ENCODE measurements at places on chromosomes 13 and 19.

GRCh38 chr13:96011291-96011872 lies 41.8 kb downstream of the UGGT2 start:
- DNase-seq: no peak

GRCh38 chr13:45086484-45086883 lies 33.8 kb upstream of the GTF2F2 start:
- no peak for DNase-seq

- DNase-seq: no peak
Measured at GRCh38 chr13:87884884-87885283, 213.7 kb downstream of the SLITRK5 start.

DNA sequence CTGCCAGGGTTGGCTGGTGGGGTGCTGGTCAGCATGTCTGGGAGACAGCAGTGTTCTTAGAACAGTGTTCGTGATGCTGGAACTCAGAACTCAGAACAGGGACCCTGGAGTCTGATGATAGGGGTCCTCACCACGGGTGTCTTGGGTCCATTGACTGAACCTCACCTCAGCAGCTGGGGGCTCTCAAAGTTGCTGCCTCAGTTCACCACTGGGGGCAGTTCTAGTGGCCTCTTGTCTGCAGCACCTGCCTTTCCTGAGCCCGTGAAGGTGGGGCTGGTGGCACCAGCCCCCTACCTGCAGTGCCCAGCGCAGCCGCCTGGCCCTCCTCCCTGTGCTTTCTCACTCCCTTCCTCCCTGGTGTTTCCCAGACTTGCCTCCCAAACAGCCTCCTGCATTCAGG lies 28.5 kb downstream of the SAFB start:
- no peak for DNase-seq

DNA sequence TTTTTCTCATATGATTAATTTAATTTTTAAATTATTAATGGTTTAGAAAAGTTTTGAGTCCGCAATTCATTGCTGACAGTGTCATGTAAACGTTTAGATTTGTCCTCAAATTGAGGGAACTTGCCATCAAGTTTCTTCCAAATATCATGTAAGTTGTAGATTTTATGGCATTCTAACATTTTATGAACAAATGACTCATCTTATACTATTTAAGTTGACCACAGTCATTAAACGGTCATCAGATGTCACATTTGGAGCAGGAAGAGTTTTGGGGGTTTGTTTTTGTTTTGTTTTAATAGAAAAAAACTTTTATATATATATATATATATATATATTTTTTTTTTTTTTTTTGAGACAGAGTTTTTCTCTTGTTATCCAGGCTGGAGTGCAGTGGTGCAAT lies 4.3 kb downstream of the ZNF114 start:
- no peak for DNase-seq

GRCh38 chr13:59641817-59642216 lies 521.9 kb downstream of the DIAPH3 start:
- DNase-seq: no peak

- no peak for DNase-seq
Measured at GRCh38 chr13:41313117-41313516, 2.0 kb downstream of the NAA16 start.

DNA sequence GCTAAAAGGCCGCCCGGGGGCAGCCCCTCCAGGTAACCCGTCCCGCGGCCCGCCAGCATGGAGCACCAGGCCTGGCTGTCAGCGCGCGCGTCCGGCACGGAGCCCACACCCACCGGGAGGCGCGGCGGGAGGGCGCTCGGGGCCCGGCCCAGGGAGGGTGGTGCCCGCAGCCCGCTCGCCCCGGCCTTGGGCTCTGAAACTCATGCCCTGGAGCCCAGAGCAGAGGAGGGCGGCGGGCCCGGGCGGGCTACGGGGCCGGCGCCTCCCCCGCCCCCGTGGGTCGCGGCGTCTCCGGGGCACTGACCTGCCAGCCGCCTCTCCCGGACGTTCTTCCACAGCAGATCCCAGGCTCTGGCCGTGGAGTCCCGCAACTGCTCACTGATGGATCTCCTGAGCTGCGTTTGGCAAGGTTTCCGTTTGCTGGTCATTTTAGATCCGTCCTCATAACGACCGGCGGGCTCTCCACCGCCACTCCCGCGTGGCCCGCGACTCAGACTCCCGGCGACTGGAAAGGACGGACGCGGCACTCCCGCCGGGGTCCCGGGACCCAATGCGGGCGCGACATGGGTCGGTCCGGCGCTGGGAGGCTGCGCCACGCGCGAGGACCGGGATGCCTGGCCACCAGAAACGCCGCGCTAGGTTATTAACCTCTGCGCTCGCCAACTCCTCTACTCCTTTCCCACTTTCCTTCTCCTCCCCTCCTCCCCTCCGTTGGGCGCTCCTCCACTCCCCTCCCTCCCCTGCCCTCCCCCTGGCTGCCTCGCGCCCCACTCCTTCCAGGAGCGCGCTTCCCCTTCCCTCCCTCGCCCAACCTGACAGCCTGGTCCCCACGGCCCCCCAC lies 64.7 kb upstream of the STARD13 start:
- no peak for DNase-seq

DNA sequence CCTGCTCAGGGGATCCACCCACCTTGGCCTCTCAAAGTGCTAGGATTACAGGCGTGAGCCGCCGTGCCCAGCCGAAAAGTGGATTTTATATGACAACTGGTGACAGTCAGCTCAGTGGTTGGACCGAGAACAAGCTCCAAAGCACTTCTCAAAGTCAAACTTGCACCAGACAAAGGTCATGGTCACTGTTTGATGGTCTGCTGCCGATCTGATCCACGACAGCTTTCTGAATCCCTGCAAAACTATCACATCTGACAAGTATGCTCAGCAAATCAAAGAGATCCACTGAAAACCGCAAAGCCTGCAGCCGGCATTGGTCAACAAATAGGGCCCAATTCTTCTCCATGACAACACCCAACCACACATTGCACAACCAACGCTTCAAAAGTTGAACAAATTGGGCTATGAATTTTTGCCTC lies 21.6 kb upstream of the NAA16 start:
- no peak for DNase-seq

- DNase-seq: no peak
Measured at GRCh38 chr19:53521373-53522202, 16.4 kb upstream of the ZNF331 start.

- no peak for DNase-seq
Measured at GRCh38 chr13:66312312-66313087, 917.6 kb downstream of the PCDH9 start.

GRCh38 chr19:18456974-18457373 lies 19.0 kb upstream of the ISYNA1 start:
- no peak for DNase-seq

GRCh38 chr13:75687150-75687763 lies 51.1 kb downstream of the LMO7 start:
- DNase-seq: peak; percentile 55

GRCh38 chr19:34484328-34484727 lies 2.8 kb downstream of the WTIP start:
- no peak for DNase-seq

GRCh38 chr13:100128838-100129237 lies 39.9 kb downstream of the PCCA start:
- DNase-seq: no peak

GRCh38 chr19:28299649-28300048 lies 913.3 kb downstream of the UQCRFS1 start:
- no peak for DNase-seq

DNA sequence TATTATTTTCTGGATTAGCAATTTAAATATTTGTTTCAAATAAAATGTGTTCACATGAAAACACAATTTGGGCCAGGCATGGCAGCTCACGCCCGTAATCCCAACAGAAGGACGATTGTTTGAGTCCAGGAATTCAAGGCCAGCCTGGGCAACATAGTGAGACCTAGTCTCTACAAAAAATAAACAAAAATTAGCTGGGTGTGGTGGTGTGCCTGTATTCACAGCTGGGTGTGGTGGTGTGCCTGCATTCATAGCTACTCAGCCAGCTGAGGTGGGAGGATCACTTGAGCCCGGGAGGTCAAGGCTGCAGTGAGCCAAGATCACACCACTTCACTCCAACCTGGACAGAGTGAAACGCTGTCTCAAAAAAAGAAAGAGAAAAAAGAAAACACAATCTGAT lies 46.4 kb downstream of the KPNA3 start:
- no peak for DNase-seq

GRCh38 chr19:55580628-55581144 lies at the start of gene ZNF579:
TSS of gene ZNF579 (minus strand) at chr19:55580848. CDS start at chr19:55579639, 1,209 bp downstream.
- DNase-seq: peak; percentile 75

DNA sequence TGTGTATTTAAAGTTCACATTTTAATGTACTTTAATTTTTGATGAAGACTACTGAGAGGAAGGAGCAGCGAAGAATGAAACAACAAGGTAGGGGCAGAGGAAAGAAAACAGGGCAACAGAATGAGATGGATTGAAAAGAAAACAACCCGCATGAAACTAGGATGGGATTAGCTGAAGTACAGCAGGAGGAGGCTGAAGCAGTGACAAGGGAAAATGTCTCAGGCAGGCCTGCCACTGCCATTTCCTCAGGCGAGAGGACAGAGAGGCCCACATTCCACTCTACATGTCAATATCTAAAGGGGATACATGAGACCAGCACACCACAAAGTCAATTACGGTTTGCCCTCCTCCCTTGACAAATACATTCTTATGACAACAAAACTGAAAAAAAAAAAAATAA lies 1703.2 kb downstream of the EFNB2 start:
- DNase-seq: no peak

DNA sequence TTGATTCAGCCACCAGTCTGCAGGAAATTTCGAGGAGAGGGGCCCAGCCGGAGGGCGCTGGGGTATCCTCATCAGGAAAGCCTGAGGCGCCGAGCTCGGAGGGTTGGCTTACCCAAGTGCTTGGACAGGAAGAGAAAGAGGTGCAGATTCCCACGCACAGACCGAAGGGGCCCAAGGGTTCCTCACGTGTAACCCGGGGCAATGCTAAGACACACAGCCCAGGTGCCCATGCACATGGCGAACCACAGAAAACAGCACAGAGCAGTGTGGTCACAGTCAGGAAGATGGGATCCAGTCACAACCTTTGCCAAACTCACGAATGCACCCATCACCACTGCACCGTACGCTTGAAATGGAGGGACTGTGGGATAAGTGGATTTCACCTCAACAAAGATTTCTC lies 30.9 kb downstream of the GRTP1 start:
- no peak for DNase-seq

DNA sequence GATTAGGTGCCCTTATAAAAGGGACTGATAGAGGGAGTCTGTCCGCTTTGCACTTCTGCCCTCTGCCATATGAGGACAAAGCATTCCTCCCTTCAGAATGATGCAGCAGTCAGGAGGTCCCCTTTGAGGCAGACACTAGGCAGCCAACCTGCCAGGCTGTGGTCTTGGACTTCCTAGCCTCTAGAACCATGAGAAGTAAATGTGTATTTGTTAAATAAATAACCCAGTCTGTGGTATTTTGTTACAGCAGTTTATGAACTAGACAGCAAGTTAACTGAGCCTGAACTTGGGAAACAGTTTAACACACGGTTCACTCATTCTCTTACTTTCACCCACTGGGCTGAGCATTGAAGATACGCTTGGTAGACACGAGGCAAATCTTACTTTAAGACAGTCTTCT lies 313.2 kb downstream of the UQCRFS1 start:
- no peak for DNase-seq

GRCh38 chr13:99464441-99464949 lies 36.8 kb upstream of the TM9SF2 start:
- DNase-seq: peak; percentile 50

DNA sequence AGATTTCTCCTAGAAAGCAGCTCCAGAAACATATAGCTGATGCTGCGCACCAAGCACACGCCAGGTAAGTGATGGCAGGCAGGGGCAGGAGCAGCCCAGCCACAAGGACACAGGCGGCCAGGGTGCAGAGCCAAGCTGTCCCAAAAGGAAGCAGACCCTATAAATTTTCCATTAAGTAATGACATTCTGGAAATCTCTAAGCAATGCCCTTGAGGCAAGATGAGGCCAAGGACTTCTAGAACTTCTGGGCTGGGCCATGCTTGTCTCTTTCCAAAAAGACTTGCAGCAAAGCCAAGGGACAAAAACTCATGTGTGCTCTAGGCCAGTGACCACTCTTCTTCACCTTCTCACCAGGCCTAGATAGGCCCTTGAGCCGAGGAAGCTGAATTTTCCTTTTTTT lies 42.2 kb upstream of the EPHX3 start:
- no peak for DNase-seq

- no peak for DNase-seq
Measured at GRCh38 chr19:12872941-12873890, 8.0 kb downstream of the DNASE2 start.

DNA sequence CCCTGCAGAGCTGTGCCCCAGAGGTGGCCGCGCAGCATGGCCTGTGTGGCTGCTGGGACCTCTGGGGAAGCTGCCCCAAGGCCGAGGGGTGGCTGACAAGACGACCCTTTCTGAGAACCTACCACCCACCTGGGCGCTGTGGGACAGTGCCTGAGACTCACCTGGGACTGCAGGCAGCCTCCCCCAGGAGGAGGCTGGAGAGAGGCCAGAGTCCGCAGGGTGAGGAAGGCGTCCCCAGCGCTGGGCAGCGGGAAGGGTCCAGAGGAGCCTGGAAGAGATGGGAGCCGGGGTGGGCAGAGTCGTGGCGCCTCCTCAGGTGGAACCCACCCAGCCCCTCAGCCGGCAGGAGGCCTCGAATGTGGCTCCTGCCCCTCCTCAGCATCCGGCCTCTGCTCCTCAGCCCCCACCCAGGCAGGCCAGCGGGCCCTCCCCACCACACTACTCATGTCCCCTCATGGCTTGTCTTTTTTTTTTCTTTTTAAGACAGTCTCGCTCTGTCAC lies 25.3 kb downstream of the CILP2 start:
- DNase-seq: no peak

- peak; percentile 67 for DNase-seq
Measured at GRCh38 chr13:99469041-99469440, 32.2 kb upstream of the TM9SF2 start.

DNA sequence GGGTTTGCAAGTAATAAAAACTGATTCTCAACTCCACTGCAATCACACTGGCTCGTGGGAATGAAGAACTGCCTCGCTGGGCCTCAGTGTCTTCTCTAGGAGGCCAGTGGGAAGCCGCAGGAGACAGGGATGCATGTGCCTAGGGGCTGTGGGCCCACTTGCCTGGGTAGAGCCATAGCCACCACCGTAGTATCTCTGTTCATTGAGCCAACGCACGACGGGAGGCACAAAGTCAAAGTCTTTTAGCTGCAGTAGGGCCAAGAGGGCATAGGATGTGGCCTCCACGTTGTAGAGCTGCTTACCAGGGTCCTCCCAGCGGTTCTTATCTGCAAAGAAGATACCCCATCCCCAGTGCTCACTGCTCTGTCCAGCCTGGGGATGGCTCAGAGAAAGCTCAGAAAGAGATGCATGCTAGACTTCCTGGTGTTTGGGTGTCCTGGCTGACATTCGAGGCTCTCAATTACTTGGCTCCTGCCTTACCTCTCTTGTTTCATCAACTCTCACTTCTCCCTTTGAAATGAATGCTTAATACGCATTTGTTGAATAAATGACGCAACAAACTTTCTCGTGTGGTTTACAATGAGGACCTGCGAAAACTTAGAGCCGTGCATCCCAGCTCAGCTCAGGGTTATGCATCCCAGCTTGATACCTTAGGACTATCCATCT lies 16.1 kb upstream of the TNFSF14 start:
- no peak for DNase-seq

- DNase-seq: no peak
Measured at GRCh38 chr13:109209526-109209925, 576.9 kb downstream of the IRS2 start.
